ENCODE measurements at places on chromosomes 1 and 21. TPM values are rescaled to one million over a fixed set of nuclear protein-coding genes. Genes with fewer than 3 reads are reported as not detected.

SPRR2A gene
- polyA plus RNA-seq: not detected

OR10Z1 gene
- 0.10 TPM for polyA plus RNA-seq

TMEM269 gene
- polyA plus RNA-seq: 0.79 TPM

C1orf94 gene
- polyA plus RNA-seq: not detected

ATP5PO gene
- polyA plus RNA-seq: 265 TPM

MTARC1 gene
- 5.7 TPM for polyA plus RNA-seq

HFM1 gene
- 1.8 TPM for polyA plus RNA-seq

C8B gene
- not detected for polyA plus RNA-seq

MRPS15 gene
- polyA plus RNA-seq: 60.5 TPM

TRIM58 gene
- 1.3 TPM for polyA plus RNA-seq

AGMAT gene
- polyA plus RNA-seq: 3.4 TPM

GJB5 gene
- 0.39 TPM for polyA plus RNA-seq

KRTAP21-2 gene
- not detected for polyA plus RNA-seq

AUNIP gene
- polyA plus RNA-seq: 0.92 TPM

CRYAA gene
- polyA plus RNA-seq: 0.34 TPM

GJA8 gene
- polyA plus RNA-seq: not detected

IGSF21 gene
- polyA plus RNA-seq: 0.48 TPM

S100A8 gene
- 12.5 TPM for polyA plus RNA-seq

LDLRAD1 gene
- not detected for polyA plus RNA-seq
